Effector memory CD8-positive, alpha-beta T cell (primary cell): ENCODE measurements at places on chromosomes 6 and 20.

- H3K4me1 ChIP-seq = no peaks in the 10 kb centered on the region
- no peaks in the 10 kb centered on the region for H3K27me3 ChIP-seq
- no peak for DNase-seq
- H3K4me3 ChIP-seq = no peak overlapping the region
Measured at GRCh38 chr6:121967631-121968030, 431.8 kb upstream of the HSF2 start.

DNA sequence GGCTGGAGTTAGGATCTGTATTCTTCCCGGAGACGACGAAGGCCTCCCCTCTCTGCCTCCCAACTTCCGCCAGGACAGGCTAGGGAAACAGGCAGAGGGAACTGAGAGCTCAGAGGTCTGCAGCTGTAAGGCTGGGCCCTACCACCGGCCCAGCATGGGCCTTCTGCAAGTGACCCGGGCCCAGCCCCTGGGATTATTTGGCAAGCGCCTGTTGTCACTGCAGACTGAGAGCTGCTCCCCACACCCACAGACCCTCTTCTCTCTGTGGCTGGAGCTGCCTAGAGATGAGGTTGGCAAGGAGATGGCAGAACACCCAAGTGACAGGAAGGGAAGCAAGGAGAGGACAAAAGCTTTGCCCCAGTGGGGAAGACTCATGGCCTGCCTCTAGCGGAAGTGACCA, 212.6 kb downstream of the ZDHHC14 start:
- H3K36me3 ChIP-seq = no peaks in the 10 kb centered on the region
- H3K4me3 ChIP-seq = no peak overlapping the region
- H3K4me1 ChIP-seq = no peaks in the 10 kb centered on the region
- DNase-seq = no peak
- H3K27me3 ChIP-seq = no peaks in the 10 kb centered on the region

- peaks cover 3% of the 10 kb centered on the region for H3K4me1 ChIP-seq
- no peak overlapping the region for H3K27ac ChIP-seq
- DNase-seq = no peak
- H3K27me3 ChIP-seq = no peaks in the 10 kb centered on the region
- H3K36me3 ChIP-seq = peaks cover 31% of the 10 kb centered on the region
Measured at GRCh38 chr6:604579-604978, 52.3 kb downstream of the HUS1B start.

DNA sequence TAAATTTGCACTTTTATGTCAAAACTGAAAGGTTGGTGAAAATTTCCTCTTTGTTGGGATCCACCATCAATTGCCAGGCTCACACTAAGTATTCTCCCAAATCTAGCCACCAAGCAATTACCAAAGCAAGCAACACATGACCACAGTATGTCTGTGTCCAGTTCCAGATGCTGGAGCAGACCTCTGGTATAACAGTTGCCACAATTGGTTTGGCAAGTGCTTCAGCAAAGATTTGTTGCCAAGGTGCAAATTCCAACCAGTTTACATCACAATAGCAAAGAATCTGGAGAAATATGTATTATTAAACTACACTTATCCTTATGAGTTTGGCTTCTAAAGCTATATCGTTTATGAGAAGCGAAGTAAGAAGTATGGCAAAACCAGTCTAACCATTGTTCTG, 6.4 kb downstream of the GTF2H5 start:
- no peak overlapping the region for H3K27ac ChIP-seq
- H3K27me3 ChIP-seq = no peaks in the 10 kb centered on the region
- H3K4me3 ChIP-seq = no peak overlapping the region
- no peak for DNase-seq
- peaks cover 10% of the 10 kb centered on the region for H3K4me1 ChIP-seq
- H3K36me3 ChIP-seq = no peaks in the 10 kb centered on the region

DNA sequence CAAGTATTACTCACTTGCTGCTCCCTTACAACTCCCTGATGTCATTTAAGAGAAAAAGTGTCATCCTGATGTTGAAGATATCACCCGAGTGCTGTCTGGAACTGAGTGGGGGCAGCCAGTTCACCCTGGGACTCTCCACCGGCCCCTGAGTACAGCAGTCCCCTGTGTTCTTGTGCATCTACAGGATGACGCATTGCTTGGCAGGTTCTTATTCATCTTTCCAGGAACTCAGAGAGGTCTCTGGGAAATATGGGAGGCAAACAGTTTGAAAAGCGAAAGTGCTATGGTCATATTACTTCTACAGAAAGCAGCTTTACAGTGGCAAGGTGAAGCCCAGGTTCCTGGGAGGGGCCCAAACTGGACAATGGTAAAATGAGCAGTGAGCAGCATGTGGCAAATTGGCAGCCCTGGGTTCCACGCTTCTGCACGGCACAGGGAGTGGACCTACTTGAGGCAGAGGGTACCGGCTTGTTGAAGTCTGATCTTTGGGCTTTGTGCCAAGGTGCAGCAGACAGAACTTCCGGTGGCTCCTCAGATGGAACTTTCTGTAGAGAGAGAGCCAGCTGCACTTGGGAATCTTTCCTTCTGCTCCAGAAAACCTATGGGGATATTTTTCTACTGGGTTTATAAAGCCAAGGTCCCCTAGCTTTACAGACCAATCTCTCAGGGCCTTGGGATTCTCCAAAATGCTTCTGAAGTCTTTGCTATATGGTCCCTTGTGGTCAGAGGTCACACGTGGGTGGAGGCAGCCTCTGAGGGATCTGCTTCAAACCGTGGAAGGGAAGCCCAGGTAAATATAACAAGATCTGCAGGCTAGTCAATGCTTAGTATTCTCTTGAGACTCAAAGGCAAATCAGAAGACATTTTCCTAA, 128.3 kb downstream of the MAP3K7 start:
- peaks cover 3% of the 10 kb centered on the region for H3K36me3 ChIP-seq
- no peaks in the 10 kb centered on the region for H3K27me3 ChIP-seq
- peak; percentile 49 for DNase-seq
- H3K4me1 ChIP-seq = peaks cover 31% of the 10 kb centered on the region

DNA sequence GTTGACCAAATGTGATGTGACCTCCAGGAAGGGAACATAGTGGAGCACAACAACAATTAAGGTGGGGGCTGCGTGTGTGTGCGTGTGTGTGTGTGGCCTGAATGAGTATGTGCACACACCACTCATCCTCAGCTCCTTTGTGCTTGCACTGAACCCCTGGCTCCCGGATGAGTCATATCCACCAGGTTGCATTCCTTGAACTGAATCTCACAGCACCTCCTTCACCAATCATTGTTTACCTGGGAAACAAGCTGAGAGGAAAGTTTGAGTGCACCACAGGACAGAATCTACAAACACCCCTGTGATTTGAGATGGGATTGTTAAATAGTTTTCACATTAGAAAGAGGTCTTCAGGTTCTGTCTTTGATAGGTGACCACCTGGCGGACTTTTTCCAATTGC, 33.7 kb upstream of the GPR6 start:
- H3K36me3 ChIP-seq = no peaks in the 10 kb centered on the region
- DNase-seq = no peak
- H3K27me3 ChIP-seq = peaks cover 77% of the 10 kb centered on the region
- no peak overlapping the region for H3K4me3 ChIP-seq

DNA sequence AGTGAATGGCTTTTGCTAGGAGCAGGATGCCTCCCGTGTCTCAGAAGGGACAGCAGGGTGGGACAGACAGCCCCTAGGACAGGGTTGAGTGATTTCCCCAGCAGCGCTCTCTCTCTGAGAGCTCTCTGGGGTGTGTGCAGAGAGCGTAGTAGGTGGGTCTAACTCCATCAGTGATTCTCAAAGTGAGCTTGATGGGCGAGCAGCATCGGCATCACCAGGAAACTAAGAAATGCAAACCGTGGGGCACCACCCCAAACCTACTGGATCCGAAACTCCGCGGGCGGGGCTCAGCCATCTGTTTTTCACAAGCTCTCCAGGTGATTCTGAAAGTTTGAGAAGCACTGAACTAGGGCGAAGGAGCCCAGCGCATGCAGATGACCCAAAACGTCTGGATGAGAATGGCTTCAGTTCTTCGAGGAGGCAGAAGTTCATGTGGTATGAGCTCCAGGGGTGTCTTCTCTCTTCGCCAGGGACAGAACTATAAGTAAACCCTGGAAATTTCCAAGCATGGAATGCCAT, 119.6 kb upstream of the RNF24 start:
- peaks cover 37% of the 10 kb centered on the region for H3K27me3 ChIP-seq
- DNase-seq = no peak
- peaks cover 4% of the 10 kb centered on the region for H3K4me1 ChIP-seq
- no peak overlapping the region for H3K27ac ChIP-seq

GRCh38 chr6:153485072-153485471, 354.0 kb upstream of the RGS17 start:
- no peak overlapping the region for H3K27ac ChIP-seq
- H3K4me3 ChIP-seq = no peak overlapping the region
- H3K36me3 ChIP-seq = no peaks in the 10 kb centered on the region
- no peak for DNase-seq
- no peaks in the 10 kb centered on the region for H3K27me3 ChIP-seq
- H3K4me1 ChIP-seq = no peaks in the 10 kb centered on the region

GRCh38 chr6:48973491-48973890, 489.6 kb downstream of the MMUT start:
- H3K27me3 ChIP-seq = no peaks in the 10 kb centered on the region
- no peak for DNase-seq
- peaks cover 3% of the 10 kb centered on the region for H3K36me3 ChIP-seq
- H3K4me1 ChIP-seq = no peaks in the 10 kb centered on the region

- H3K4me3 ChIP-seq = no peak overlapping the region
- no peaks in the 10 kb centered on the region for H3K4me1 ChIP-seq
- H3K36me3 ChIP-seq = no peaks in the 10 kb centered on the region
- H3K27ac ChIP-seq = no peak overlapping the region
Measured at GRCh38 chr6:142744836-142745235, 200.1 kb downstream of the HIVEP2 start.

DNA sequence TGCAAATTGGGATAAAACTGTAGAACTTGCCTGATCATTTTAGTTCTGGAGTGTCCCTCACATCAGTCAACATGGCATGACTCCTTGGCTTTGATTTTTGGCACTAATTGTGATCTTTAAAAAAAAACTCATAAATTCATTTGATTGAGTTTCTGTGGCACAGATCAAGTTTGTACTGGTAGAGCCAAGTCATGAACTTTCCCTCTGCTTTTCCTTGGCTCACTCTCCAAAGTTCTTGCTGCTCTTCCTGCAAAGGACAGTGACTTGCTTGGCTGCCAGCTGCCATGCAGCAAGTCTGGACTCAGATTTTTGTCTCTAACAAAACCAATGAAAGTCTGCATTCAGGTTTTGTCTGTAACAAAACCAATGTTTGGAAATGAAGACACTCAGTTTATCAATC, 115.5 kb downstream of the RFX6 start:
- no peak for DNase-seq
- H3K4me1 ChIP-seq = no peaks in the 10 kb centered on the region
- no peaks in the 10 kb centered on the region for H3K27me3 ChIP-seq
- no peaks in the 10 kb centered on the region for H3K36me3 ChIP-seq
- no peak overlapping the region for H3K27ac ChIP-seq

GRCh38 chr6:155493026-155493693, 37.5 kb upstream of the NOX3 start:
- peaks cover 7% of the 10 kb centered on the region for H3K27me3 ChIP-seq
- no peak for DNase-seq
- no peak overlapping the region for H3K4me3 ChIP-seq
- no peak overlapping the region for H3K27ac ChIP-seq
- H3K4me1 ChIP-seq = no peaks in the 10 kb centered on the region

DNA sequence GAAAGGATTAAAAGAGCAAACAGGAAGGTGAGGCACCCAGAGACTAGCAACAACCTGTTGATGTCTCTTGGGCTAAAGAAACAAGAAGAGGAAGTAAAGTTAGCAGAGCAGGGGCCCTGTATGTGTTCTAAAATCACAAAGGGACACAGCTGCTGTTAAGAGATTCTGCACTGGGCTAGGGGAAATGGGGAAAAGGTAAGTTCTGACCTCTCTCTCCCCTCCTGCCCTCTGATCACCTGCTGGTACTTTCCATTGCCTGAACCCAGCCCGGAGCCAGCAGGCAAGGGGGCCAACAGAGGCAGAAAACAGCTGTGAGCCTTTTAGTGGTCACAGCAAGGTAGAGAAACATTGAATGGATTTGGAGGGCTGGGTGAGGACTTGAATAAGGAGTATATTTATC, 13.5 kb upstream of the CNR1 start:
- no peak overlapping the region for H3K27ac ChIP-seq
- no peak for DNase-seq
- no peak overlapping the region for H3K4me3 ChIP-seq
- H3K27me3 ChIP-seq = peaks cover 46% of the 10 kb centered on the region
- H3K36me3 ChIP-seq = no peaks in the 10 kb centered on the region

GRCh38 chr6:136990754-136991153, 54.0 kb downstream of the IL20RA start:
- DNase-seq = no peak
- H3K27me3 ChIP-seq = peaks cover 91% of the 10 kb centered on the region
- H3K27ac ChIP-seq = no peak overlapping the region
- no peaks in the 10 kb centered on the region for H3K36me3 ChIP-seq
- no peaks in the 10 kb centered on the region for H3K4me1 ChIP-seq

GRCh38 chr6:21710216-21710615, 116.7 kb downstream of the SOX4 start:
- no peak for DNase-seq
- H3K36me3 ChIP-seq = peaks cover 3% of the 10 kb centered on the region
- H3K4me1 ChIP-seq = no peaks in the 10 kb centered on the region
- no peak overlapping the region for H3K27ac ChIP-seq
- H3K4me3 ChIP-seq = no peak overlapping the region
- no peaks in the 10 kb centered on the region for H3K27me3 ChIP-seq

DNA sequence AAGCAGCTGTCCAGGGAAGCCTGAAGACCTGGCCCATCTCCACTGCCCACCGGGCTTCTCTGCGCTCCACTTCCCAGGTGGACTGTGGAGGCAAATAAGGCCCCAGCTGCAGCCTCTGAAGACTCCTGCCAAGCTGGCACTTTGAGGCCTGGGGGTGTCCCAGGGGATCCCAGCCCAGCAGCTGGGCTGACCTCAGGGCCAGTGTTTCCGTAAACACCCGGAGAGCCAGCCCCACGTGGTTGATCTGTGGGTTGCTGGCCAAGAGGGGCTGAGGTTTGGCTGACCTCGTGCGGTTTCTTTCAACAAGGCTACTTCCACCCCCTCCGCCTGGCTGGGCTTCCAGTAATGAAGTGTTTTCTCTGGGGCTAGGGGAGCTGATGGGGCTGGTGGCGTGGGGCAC, 12.4 kb upstream of the CCN5 start:
- peaks cover 28% of the 10 kb centered on the region for H3K27me3 ChIP-seq
- no peak for DNase-seq
- H3K36me3 ChIP-seq = peaks cover 4% of the 10 kb centered on the region
- H3K27ac ChIP-seq = no peak overlapping the region
- H3K4me1 ChIP-seq = no peaks in the 10 kb centered on the region

DNA sequence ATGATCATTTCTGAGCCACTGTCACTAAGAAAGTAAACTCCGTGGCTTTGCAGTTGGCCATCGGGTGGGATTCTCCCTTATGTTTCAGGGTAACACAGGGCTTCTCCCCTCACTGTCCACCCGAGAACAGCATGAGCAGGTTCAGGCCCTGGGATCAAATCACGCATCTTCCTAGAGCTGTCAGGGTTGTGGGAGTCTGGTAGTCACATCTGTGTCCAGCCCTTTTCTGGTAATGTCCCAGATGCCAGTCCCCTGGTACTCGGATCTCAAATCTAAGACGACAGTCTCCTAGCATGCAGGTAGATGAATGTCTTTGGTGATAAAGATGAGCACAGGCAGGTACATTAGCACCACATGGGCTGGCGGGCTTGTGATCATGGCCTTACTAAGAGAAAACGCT, 4.8 kb downstream of the PXDC1 start:
- H3K27me3 ChIP-seq = peaks cover 18% of the 10 kb centered on the region
- peaks cover 18% of the 10 kb centered on the region for H3K4me1 ChIP-seq
- H3K27ac ChIP-seq = no peak overlapping the region
- H3K4me3 ChIP-seq = no peak overlapping the region
